ENCODE measurements at places on chromosomes 16 and 17.

- no peaks in the 10 kb centered on the region for H3K4me1 ChIP-seq
- H3K4me3 ChIP-seq, result no peak overlapping the region
- H3K27me3 ChIP-seq, result no peaks in the 10 kb centered on the region
- DNase-seq, result no peak
- no peak overlapping the region for H3K27ac ChIP-seq
Observed at GRCh38 chr16:46607529-46607928, 13.7 kb downstream of the SHCBP1 start.

- no peak overlapping the region for H3K4me3 ChIP-seq
- H3K27ac ChIP-seq, result no peak overlapping the region
- H3K4me1 ChIP-seq, result 0 out of 2 replicates have a peak, but pooled peaks cover 2% of the 10 kb centered on the region
- no peaks in the 10 kb centered on the region for H3K27me3 ChIP-seq
Observed at GRCh38 chr16:48052731-48053417, 102.9 kb downstream of the ABCC12 start.

DNA sequence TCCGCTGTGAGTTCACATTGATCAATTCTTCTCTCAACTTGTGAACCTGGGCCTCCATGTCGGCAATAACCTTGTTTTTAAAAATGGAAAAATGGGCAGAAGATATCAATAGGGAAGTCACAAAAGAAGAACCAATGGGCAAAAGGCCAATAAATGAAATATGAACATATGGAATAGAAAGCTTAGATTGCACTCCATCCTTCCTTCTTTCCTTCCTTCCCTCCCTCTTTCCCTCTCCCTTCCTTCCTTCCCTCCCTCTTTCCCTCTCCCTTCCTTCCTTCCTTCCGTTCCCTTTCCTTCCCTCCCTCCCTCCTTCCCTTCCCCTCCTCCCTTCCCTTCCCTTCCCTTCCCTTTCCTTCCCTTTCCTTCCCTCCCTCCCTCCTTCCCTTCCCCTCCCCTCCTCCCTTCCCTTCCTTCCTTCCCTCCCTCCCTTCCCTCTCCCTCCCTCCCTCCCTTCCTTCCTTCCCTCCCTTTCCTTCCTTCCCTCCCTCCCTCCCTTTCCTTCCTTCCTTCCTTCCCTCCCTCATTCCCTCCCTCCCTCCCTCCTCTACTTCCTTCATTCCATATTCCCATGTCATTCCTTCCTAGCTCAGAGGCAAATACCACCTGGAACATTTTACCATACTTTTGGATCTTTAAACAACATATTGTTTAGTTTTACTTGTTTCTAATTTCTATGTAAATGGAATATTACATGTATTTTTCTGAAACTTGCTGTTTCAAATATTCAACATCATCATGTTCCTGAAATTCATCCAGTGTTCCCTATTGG, 290.7 kb upstream of the AXIN2 start:
- no peaks in the 10 kb centered on the region for H3K4me1 ChIP-seq
- H3K36me3 ChIP-seq, result no peaks in the 10 kb centered on the region
- no peak overlapping the region for H3K4me3 ChIP-seq
- H3K27me3 ChIP-seq, result no peaks in the 10 kb centered on the region
- no peak overlapping the region for H3K27ac ChIP-seq

- no peaks in the 10 kb centered on the region for H3K36me3 ChIP-seq
- no peaks in the 10 kb centered on the region for H3K27me3 ChIP-seq
Observed at GRCh38 chr17:20823905-20824304, 218.9 kb downstream of the USP22 start.

DNA sequence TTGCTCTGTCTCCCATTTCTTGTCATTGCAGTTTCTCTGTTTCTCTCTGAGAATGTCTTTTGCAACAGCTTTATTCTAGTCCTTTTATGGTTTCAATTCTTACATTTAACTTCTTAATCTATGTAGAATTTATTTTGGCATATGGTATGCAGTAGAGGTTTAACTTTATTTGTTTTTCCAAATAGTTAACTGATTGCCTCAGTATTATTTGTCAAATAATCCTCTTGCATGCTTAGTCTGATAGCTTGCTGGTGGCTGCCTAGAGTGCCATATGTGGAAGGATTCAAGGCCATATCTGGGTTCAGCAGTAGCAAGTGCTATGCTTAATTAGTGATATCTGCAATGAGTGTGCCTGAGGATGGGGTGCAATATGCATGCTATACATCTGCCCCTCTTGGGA, 6.9 kb downstream of the SNTB2 start:
- no peak overlapping the region for H3K4me3 ChIP-seq
- no peak overlapping the region for H3K27ac ChIP-seq
- H3K36me3 ChIP-seq, result no peaks in the 10 kb centered on the region
- no peak for DNase-seq
- no peaks in the 10 kb centered on the region for H3K27me3 ChIP-seq

- no peak for DNase-seq
- no peaks in the 10 kb centered on the region for H3K36me3 ChIP-seq
- no peak overlapping the region for H3K4me3 ChIP-seq
Observed at GRCh38 chr17:40314584-40314956, 5.6 kb downstream of the RARA start.

- H3K27ac ChIP-seq, result no peak overlapping the region
- no peak overlapping the region for H3K4me3 ChIP-seq
- no peak for DNase-seq
- H3K36me3 ChIP-seq, result no peaks in the 10 kb centered on the region
Observed at GRCh38 chr17:57010487-57010886, 32.6 kb downstream of the SCPEP1 start.

- no peak overlapping the region for H3K4me3 ChIP-seq
- no peaks in the 10 kb centered on the region for H3K36me3 ChIP-seq
- no peak overlapping the region for H3K27ac ChIP-seq
- H3K27me3 ChIP-seq, result no peaks in the 10 kb centered on the region
- H3K4me1 ChIP-seq, result peaks cover 3% of the 10 kb centered on the region
Observed at GRCh38 chr16:24499193-24499814, 40.1 kb upstream of the RBBP6 start.

DNA sequence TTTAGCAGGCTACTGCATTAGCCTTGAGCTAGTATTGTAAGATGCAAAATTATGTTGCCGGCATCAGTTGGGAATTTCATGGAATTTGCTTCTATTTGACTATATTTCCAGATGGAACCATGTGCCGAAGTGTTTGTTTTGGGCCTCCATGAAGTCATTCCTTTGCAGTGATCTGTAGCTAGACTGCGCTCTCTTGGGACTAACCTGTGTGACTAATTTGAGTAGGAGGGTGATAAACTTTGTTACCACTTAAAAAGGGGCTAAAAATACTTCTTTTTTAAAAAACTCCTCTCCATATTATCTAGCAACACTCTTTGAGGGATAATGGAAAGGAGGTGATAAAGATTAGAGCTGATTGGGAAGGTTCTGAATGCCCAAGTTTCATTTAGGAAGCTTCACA, 166.8 kb upstream of the TBX2 start:
- H3K4me1 ChIP-seq, result peaks cover 3% of the 10 kb centered on the region
- no peak overlapping the region for H3K4me3 ChIP-seq
- no peaks in the 10 kb centered on the region for H3K27me3 ChIP-seq
- no peaks in the 10 kb centered on the region for H3K36me3 ChIP-seq

DNA sequence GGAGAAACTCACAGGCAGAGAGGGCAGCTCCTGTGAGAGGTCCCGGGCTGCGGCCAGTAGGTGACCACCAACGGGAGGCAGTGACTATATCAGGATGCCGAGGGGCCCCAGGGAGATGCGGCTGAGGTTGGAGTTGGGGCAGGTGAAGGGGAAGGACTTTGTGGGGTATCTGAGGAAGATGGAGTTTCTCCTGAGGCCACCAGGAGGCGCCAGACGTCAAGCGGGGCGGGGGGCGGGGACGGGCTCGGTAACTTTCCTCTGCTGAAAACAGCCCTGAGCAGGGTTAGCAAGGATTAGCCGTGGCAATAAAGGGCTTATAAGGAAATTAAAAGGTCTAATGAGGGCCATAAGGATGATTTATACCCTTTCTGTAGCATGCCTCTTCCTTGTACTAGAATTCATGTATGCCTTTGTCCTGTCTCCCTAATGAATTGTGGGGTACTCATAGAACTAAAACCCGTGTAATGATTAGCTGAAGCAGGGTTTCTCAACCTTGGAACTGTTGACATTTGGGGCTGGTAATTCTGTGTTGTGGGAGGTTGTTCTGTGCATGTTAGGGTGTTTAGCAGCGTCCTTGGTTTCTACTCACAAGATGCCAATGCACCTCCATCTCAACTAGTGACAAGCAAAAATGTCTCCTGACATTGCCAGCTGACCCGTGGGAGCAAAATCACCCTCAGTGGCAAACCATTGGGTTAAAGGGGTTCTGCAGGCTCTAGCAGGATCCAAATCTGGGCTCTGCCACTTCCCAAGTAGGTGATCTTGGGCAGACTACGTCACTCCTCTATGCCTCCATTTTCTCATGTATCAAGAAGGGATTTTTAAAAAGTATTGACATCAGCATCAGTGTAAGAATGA, 74.8 kb upstream of the GRIN2A start:
- H3K36me3 ChIP-seq, result no peaks in the 10 kb centered on the region
- H3K27ac ChIP-seq, result no peak overlapping the region

DNA sequence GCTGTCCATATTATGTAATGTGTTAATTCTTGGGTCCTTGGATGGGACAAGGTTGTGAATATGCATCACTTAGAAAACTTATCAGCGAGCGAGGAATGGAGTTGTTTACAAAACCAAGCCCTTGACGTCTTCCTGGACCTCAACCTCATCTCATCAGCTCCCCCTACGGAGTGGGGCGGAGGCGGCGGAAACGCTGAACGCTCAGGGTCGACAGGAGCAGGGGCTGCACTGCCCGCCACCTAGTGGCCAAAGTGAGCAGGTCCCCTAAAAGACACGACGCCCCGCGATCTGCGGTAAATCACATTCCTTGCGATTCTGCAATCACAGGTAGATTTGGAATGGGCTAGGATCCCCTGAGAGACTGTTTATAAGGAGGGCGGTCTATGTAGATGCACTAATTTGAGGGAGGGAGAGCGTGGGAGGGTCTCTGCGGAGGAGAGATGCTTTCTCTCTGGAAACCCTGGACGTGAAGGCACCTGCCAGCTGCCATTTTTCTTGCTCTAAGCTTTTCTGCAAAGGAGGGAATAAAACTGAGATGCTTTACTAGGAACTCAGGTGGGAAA, 5.4 kb upstream of the ICAM2 start:
- peak; percentile 87 for DNase-seq
- no peaks in the 10 kb centered on the region for H3K27me3 ChIP-seq
- no peaks in the 10 kb centered on the region for H3K4me1 ChIP-seq
- no peak overlapping the region for H3K4me3 ChIP-seq
- H3K27ac ChIP-seq, result no peak overlapping the region

GRCh38 chr17:47131761-47132160, 57.3 kb downstream of the CDC27 start:
- no peaks in the 10 kb centered on the region for H3K36me3 ChIP-seq
- H3K4me3 ChIP-seq, result no peak overlapping the region
- H3K4me1 ChIP-seq, result no peaks in the 10 kb centered on the region
- H3K27ac ChIP-seq, result no peak overlapping the region
- DNase-seq, result no peak
- no peaks in the 10 kb centered on the region for H3K27me3 ChIP-seq
